Left cardiac atrium (tissue), 4 donors: ENCODE measurements at places on chromosomes 3 and 15. TPM values are rescaled to one million over a fixed set of nuclear protein-coding genes. Genes with fewer than 3 reads are reported as not detected.

GRCh38 chr3:299590-300301 lies 103.2 kb downstream of the CHL1 start:
- DNase-seq, result no peak

The GUCA1C gene
- not detected for total RNA-seq

- DNase-seq, result no peak
Measured at GRCh38 chr3:143825513-143825912, 22.8 kb downstream of the SLC9A9 start.

- no peak for DNase-seq
Measured at GRCh38 chr15:85618228-85618505, 176.6 kb downstream of the KLHL25 start.

DNA sequence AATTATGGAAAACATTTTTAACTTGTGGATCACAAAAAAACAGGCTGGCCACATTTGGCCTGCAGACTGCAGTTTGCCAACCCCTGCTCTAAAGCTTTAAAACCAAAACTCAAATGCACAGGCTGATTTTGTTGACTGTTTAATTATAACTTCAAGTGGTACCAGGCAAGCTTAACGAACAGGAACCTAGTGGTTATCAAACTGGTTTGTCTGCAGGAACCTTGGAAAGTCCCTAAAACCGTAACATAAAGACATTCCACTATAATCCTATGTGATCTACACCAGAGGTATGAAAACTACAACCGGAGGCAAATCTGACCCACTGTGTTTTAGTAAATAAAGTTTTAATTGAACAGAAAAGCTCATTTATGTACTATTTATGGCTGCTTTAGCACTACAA lies 52.4 kb downstream of the TBL1XR1 start:
- DNase-seq, result no peak

- no peak for DNase-seq
Measured at GRCh38 chr15:71753346-71753745, 57.0 kb upstream of the NR2E3 start.

The ANKRD63 gene
- total RNA-seq, result 0.65 TPM

The AHSG gene
- 0.13 TPM for total RNA-seq

GRCh38 chr15:88607951-88608350 lies 13.2 kb upstream of the AEN start:
- DNase-seq, result no peak
